Stimulated activated CD8-positive, alpha-beta memory T cell treated with anti-CD3 and anti-CD28 coated beads, Interleukin-7, amount 100 ng/mL, for 1 hour (primary cell): ENCODE measurements at places on chromosomes 6 and 20.

GRCh38 chr6:147567141-147567805 is 58.8 kb downstream of the SAMD5 start:
- no peak for DNase-seq

DNA sequence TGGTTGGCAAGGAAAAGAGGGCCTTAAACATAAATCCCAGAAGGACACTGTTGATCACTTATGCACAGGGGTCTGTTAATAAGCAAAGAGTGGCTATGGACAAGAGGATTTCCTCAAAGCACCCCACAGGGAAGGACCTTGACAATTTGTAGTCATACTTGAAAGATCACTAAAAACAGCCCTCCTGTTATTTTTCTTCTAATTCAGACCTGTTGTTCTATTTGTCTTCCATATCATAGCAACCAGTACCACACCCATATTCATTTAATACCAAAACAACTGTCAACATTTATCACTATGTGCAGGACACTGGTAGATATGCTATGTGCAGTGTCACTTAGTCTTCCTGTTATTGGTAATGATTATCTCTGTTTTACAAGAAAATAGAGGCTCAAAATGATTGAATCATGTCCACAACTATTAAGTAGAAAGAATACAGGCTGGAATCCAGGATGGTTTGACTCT is 3.2 kb upstream of the DYNLRB1 start:
- no peak for DNase-seq

DNA sequence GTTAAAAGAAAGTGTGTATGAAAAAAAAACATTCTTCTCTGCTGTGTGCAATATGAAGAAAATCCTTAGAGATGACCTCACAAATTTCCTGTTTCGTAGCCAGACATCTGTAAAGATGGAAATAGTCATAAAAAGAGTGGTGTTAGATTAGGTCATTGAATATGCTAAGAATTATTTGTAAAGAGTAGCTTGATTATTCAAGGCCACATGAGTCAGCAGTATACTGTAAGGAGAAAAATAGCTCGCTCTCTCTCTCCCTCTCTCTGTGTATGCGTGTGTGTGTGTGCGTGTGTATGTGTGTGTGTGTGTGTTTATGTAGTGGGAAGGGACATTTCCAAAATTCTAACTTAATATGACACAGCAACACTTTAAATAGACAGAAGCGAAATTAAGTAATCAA is 78.8 kb downstream of the PTCHD4 start:
- no peak for DNase-seq

DNA sequence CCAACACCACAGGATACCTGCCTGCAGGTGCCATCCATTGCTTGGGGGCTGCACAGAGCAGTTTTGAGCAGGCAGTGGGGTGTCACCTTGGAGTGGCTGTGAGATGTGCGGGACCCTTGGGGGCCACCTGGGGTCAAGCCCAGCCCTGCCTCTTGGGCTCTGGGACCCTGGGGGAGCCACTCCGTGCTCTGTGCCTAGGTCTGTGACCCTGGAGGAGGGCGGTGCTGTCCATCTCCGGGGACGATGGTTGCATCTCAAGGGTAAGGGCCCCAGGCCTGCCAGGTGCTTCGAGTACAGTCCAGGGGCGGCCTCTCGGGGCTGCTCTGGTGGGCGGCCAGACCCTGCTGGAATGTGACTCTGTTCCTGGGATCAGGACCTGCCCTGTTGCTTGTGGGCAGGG is 8.7 kb upstream of the GATA5 start:
- DNase-seq: no peak

- DNase-seq: no peak
Observed at GRCh38 chr20:24366336-24367004, 103.0 kb upstream of the SYNDIG1 start.

GRCh38 chr6:28105245-28105639 is 19.2 kb upstream of the ZSCAN16 start:
- DNase-seq: no peak

DNA sequence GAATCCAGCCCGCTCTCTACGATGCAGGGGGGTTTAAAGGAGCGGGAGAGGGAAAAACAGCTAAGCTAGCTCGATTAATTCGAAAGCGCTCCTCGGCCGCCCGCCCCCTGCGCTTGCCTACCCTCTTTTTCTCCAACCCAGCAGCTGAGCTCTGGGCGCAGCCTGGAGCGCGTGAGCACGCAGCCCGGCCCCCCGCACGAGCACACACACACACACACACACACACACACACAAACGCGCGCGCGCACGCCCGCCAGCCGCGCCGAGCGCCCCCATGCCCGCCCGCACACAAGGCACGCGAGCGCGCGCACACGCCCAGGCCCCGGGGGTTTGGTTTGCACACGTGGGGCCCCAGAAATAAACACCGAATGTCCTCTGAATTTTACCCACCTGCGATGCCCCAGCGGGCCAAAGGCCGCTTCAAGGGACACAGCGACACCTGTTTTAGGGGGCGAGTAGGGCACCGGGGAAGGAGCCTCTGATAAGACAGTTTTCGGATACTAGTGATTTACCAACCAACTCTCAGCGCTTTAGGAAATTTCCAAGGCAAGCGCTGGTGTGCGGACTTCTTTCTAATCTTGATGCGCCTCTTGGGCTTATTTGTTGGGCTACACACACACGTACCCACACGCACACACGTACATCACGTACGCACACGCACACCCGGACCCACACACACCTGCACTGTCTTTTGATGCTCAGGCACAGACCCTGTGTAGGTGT is 802 bp upstream of the NRN1 start:
- no peak for DNase-seq

GRCh38 chr6:33633084-33633461 is 12.0 kb downstream of the ITPR3 start:
- no peak for DNase-seq

GRCh38 chr6:74764486-74764885 is 441.4 kb downstream of the COL12A1 start:
- no peak for DNase-seq

GRCh38 chr6:168495133-168495532 is 54.1 kb downstream of the SMOC2 start:
- no peak for DNase-seq

GRCh38 chr6:169188051-169188470 is 65.6 kb downstream of the THBS2 start:
- DNase-seq: no peak

GRCh38 chr6:14857501-14857900 is 388.4 kb upstream of the JARID2 start:
- DNase-seq: peak; percentile 50

DNA sequence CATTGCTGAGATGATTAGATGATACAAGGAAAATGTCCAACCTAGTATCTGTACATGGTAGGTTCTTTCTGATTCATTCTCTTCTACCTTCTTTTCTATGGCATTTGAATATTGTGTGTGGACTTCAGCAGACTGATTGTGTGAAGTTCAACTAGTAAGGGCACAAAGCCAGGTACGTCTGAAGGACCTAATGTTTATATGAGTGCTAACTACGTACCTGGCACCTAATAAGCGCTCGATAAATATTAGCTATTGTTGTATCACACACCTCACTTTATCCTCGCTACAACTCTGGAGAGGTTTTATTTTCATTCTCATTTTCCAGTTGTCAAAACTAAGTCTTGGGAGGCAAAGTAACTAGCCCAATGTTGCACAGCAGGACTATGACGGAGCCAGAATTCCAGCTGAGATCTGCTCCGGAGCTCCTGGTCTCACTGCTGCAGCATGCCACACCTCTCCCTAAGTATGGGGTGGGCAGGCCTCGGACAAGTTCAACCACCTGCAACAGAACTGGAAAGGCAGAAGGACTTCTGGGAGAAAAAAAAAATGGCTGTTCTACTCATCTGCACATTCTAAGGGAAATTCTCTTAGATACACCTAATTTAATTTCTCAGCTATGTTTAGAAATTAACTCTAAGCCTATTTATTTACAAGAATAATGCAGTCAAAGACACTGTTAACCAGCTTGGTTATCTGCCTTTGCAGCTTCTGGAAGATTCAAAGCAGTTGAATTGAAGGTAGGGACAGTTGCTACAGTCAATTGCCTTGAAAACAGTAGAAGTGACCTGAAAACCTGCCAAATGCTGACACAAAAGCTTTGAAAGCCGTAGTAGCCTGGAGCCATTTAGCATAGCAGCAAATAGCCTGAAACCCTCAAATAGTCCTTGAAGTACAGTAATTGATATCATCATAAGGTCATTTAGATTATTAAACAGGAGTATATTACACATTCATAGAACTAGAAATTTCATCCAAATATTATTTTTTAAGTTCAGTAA is 165.0 kb downstream of the PDE7B start:
- no peak for DNase-seq

- no peak for DNase-seq
Observed at GRCh38 chr6:109453594-109454495, 1.7 kb downstream of the MICAL1 start.
